Spinal cord (tissue), 10 donors: ENCODE measurements at places on chromosomes 3 and 15.
A peak's percentile ranks its signal among the peaks of the same experiment; 100 is the strongest.

- DNase-seq = no peak
These were observed 103.4 kb downstream of the ARRDC4 start for GRCh38 chr15:98063871-98064270.

- DNase-seq = no peak
These were observed 8.6 kb upstream of the ARNT2 start for GRCh38 chr15:80395616-80396015.

- no peak for DNase-seq
These were observed 157.4 kb downstream of the SSR3 start for GRCh38 chr3:156397534-156397933.

GRCh38 chr3:102104033-102104432 lies 254.7 kb downstream of the NFKBIZ start:
- peak; percentile 20 for DNase-seq

- DNase-seq = no peak
These were observed 60.5 kb downstream of the GLDN start for GRCh38 chr15:51401872-51402517.
